Stomach (tissue), 19 donors: ENCODE measurements at places on chromosomes 2 and 18. TPM values are rescaled to one million over a fixed set of nuclear protein-coding genes. Genes with fewer than 3 reads are reported as not detected.

The ASPRV1 gene
- total RNA-seq = 6.4 TPM

GRCh38 chr18:63178971-63179370 is 140.6 kb downstream of the BCL2 start:
- DNase-seq = no peak

The DYNC2LI1 gene
- total RNA-seq = 3.5 TPM

DNA sequence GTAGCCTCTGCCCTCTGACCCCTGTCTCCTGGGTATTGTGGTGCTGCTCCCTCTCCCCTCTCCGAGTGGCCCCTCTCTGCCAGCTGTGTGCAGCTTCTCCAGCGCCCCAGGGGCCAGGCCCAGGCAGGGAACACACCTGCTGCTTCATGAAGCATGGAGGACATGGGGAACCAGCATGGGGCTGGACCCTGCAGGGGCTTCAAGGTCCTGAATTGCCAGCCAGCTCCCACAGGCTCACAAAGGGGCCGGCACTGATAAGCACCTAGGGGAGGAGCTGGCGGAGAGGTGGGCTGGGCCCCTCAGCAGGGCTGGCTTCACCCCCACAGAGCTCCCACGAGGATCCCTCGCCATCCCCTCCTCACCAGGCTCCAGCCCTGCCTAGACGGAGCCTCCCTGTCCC is 77.4 kb upstream of the GPC1 start:
- DNase-seq = no peak

DNA sequence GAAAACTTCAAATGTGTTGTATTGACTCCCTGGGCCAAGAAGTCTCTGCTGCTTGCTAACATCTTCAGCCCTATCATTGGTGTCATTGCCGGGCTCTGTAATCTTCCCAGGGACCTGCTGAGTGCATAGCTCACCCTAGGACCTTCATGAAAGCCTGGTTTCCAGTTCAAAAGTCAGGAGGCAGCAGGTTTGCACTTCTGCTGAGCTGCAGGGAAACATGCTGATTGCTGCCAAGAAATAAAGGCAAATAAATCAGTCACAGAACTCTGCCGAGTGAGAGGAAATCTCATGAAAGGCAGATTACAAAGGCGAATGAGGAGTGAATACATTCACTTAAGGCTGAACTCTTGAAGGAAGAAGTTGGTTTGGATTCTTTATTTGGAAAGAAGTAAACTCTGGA is 1947.6 kb upstream of the CELF4 start:
- DNase-seq = peak; percentile 16

The DNAH6 gene
- total RNA-seq = 0.29 TPM

DNA sequence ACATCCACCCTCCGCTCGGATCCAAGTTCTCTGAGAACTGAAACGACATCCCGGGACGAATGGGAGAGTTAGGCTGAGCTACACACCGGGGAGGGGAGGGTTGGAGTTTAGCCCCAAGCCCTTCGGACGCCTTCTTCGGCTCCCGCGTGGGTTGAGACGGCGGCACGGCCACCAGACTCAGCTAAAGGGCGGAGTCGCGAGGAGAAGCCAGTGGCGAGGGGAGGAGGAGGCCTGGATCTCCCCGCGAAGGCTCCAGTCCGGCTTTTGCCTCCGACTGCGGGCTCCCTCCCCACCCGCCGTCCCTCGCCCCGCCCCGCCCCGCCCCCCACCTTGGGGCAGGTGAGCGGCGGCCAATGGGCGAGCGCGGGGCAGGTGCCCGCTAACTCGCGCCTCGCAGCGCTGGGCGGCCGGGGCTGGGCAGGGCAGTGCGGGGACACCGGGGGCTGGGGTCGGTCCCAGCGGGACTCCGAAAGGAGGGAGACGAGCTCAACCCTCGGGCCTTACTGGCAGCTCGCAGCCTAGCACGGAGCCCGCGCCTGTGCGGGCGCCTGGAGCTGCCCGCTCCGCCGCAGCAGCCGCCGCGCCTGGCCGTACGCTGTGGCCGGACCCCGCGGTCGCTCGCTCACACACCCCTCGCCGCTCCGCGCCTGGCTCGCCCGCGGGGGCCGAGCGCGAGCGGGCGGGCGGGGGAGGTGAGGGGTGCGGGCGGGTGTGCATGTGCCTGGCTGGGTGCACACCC is at the start of gene EMX1:
EMX1 (plus strand) TSS at position 382 of the 739 bp plus-strand sequence; CDS start at position 716, 334 bp downstream.
- peak; percentile 88 for DNase-seq

GRCh38 chr2:16208241-16208797 is 268.0 kb downstream of the MYCN start:
- no peak for DNase-seq

The TUBA3D gene
- total RNA-seq = not detected

The MYL12A gene
- total RNA-seq = 262 TPM

DNA sequence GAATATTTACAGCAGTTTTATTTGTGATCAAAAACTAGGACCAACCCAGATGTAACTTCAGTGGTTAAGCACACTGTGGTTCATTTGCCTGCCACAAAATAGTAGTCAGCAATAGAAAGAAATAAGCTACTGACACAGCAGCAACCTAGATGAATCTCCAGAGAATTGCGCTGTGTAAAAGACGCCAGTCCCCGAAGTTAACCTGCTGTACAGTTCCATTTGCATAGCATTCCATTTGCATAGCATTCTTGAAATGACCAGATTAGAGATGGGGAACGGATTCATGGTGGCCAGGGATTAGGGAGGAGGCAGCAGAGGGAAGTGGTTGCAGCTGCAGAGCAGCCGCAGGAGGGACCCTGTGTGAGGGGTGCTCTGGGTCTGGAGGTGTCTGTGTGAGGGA is 39.3 kb upstream of the NFATC1 start:
- DNase-seq = no peak

GRCh38 chr2:164808776-164809175 is 32.8 kb downstream of the COBLL1 start:
- DNase-seq = no peak

The CCDC178 gene
- total RNA-seq = 1.1 TPM

The LHCGR gene
- not detected for total RNA-seq

- DNase-seq = no peak
These were observed 2.0 kb upstream of the DARS1 start for GRCh38 chr2:135987441-135987840.

DNA sequence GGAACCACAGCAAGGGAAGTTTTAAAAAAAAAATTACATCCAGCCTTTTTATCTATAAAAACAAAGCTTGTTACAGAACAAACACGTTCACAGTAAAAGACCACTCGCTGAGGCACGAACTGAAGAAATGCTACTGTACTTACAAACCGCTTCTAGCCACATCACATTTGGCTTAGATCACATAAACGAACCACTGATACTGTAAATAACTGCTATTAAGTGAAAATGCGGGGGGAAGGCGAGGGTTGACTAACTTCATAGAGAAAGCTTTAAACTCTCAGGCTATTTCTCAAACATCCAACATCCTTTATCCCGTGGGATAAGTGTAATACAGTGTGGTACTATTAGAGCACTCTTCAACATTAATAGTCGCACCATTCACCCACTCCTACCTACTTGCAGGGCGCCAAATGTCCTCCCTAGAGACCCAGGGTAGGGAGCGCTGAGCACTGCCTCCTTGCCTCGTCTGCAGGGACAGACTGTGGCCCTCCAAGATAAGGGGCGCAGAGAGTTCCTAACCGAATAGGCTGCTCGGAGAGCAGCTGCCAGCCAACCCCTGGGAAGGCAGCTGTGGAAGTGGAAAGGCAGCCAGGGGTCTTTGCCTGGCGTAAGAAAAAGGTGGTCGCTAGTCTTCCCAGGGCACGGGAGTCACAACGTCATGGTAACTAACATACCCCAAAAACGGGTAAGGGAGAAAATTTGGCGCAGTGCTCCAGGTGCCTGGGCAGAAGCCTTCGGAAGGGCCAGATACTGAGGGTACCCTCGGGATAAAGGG is 854 bp downstream of the GPR155 start:
- peak; percentile 76 for DNase-seq

The MYOM1 gene
- 4.1 TPM for total RNA-seq

The BMP10 gene
- 0.37 TPM for total RNA-seq

The PRKAG3 gene
- not detected for total RNA-seq

GRCh38 chr2:233047667-233048066 is 12.5 kb upstream of the INPP5D start:
- no peak for DNase-seq

- no peak for DNase-seq
These were observed 39.1 kb upstream of the PLEKHM3 start for GRCh38 chr2:208064220-208064961.

- DNase-seq = no peak
These were observed 57.4 kb upstream of the GLI2 start for GRCh38 chr2:120678251-120678650.

The VAMP5 gene
- 18.9 TPM for total RNA-seq

- no peak for DNase-seq
These were observed 4.2 kb upstream of the PROC start for GRCh38 chr2:127413782-127414637.

The OXER1 gene
- total RNA-seq = not detected

The RAB1A gene
- total RNA-seq = 66.5 TPM

- DNase-seq = no peak
These were observed 101.9 kb downstream of the ACTR2 start for GRCh38 chr2:65329525-65329924.

GRCh38 chr2:203713381-203713780 is 6.9 kb downstream of the CD28 start:
- DNase-seq = no peak

GRCh38 chr2:34567128-34567527 is 968.0 kb upstream of the FAM98A start:
- no peak for DNase-seq

The FLACC1 gene
- 21.6 TPM for total RNA-seq

GRCh38 chr2:50645346-50645745 is 386.6 kb downstream of the NRXN1 start:
- DNase-seq = no peak

The ACMSD gene
- not detected for total RNA-seq

The LYPD6B gene
- total RNA-seq = 17.5 TPM
